ENCODE measurements at places on chromosomes 6 and 20.
A peak's percentile ranks its signal among the peaks of the same experiment; 100 is the strongest.

GRCh38 chr20:53582574-53583351 is 10.9 kb downstream of the ZNF217 start:
- peak; percentile 98 for DNase-seq

DNA sequence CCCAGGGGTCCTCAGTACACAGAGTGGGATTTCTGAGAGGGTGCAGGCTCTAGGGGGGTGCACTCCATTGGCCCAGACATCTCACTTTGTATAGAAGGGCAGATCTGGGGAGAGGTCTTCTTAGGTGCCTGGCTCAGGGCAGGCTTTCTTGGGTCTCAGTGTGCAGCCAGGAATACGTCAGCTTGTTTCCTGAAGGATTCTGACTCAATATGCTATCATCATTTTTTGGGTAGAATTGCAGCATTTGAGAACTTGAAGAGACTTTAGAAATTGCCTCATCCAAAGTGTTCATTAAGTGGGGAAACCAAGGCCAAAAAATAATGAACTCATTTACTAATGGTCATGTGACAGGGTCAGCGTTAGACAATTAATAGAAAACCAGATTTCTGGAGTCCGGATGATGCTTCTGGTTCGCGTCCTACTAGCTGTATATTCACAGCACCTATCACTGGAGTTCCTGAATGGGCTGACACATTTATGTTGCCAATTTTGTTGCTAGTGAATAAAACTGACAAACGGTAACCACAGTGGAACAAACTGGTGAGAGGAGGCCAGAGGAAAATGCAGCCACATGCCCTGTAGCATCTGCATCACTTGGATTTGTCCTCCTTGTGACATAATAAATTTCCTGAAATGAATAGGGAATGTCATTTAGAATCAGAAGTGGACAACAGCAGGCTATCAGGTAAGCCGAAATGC is 238.9 kb downstream of the TBC1D7 start:
- peak; percentile 68 for DNase-seq

- peak; percentile 99 for DNase-seq
These were observed 312.0 kb downstream of the ZFAND3 start for GRCh38 chr6:38131527-38131965.

DNA sequence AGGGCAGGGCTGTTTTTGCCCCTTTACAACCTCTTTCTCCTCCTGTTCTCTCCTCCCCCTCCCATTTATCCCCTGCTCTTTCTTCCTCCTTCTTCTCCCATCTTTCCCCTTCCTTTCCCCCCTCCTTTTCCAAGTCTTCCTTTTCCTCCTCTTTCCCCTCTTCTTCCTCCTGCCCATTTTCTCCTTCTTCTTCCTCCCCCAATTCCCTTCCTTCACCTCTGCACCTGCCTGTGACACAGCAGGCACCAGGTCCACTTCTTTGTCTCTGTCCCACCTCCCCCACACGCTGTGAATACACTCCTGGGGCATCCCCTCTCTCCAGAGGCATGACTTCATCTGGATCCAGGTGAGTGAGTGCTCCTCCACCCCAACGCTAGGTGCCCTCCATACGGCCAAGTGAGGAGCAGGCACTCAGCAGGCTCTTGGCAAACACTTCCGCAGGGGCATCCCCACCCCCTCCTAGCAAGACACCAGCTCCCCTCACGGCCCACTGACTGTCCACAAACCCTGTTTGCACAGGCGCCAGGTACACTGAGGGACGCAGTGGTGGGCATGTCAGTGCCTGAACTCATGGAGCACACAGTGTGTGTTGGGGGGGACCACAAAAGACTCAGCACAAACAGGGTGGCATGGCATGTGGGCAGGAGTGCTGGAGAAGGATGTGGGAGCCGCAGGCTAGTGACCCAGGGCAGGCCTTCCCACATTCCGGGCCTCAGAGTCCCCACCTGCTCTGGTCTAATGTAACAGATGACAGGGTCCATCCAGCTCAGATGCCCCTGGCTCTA is 10.7 kb upstream of the TLDC2 start:
- no peak for DNase-seq

GRCh38 chr6:57097596-57097995 is 7.6 kb downstream of the ZNF451 start:
- DNase-seq: no peak

DNA sequence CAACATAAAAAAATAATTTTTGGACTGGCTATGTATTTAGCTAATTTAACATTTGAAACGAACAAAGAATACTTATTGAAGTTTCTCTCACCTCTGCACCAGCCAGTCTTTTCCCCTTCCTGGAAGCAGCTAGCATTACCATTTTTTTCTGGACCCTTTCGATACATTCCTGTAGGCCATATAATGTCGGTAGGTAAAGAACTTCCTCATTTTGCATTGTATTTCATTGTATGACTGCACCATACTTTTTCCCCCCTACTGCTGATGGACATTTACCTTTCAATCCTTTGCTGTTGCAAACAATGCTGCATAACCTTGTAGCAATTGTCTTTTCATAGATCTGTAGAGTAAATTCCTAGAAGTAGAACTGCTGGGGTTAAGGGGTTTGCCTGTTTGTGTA is 17.6 kb downstream of the CBFA2T2 start:
- no peak for DNase-seq

GRCh38 chr6:111481836-111482187 is 1.2 kb downstream of the REV3L start:
- peak; percentile 31 for DNase-seq

- DNase-seq: peak; percentile 44
These were observed 157.5 kb upstream of the TBX18 start for GRCh38 chr6:84921891-84922290.

- no peak for DNase-seq
These were observed 23.0 kb upstream of the SLC22A7 start for GRCh38 chr6:43274916-43275597.

GRCh38 chr20:62602550-62602949 is 39.8 kb upstream of the SLCO4A1 start:
- no peak for DNase-seq

- DNase-seq: no peak
These were observed 30.8 kb downstream of the CLIC5 start for GRCh38 chr6:45984788-45985425.

GRCh38 chr6:11058406-11058805 is 14.3 kb upstream of the ELOVL2 start:
- peak; percentile 62 for DNase-seq

DNA sequence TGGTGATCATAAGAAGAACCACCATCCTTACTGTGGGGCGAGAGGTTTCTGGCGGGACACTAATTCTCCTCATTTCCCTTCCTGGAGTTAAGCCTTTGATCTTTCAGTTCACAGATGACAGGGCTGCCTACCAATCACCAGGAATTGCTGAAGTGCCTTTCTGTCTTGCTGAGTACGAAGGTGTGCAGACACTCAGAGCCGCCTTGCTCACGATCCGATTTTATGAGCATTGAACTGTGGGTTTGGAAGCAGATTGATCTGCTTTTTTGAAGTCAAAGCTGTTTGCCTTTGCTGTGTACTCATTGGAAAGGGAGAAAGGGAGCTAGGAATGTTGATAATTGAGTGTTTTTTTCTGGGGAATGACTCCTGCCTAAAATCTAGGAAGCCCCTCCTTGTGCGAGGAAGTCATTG is 129.1 kb upstream of the SALL4 start:
- no peak for DNase-seq

DNA sequence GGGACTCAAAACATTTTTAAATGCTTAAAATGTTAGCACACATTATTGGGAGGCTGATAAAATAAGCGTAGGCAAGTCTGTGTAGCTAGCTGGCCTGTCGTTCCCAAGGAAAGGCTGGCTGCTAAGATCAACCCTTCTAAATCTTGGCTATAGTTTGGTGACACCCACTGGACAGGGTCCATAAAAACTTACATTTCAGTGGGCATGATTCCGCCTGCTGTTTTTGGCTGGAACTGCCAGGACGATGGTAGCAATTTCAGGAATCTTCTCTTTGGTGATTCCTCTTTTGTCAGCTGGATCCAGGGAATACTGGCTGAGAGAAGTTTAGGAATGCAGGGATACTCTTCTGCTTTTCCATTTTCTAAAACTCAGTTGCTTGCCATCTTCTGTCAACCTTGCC is 162.2 kb downstream of the NKAIN2 start:
- DNase-seq: no peak

- no peak for DNase-seq
These were observed 99.2 kb downstream of the ZMYND8 start for GRCh38 chr20:47257256-47257655.

DNA sequence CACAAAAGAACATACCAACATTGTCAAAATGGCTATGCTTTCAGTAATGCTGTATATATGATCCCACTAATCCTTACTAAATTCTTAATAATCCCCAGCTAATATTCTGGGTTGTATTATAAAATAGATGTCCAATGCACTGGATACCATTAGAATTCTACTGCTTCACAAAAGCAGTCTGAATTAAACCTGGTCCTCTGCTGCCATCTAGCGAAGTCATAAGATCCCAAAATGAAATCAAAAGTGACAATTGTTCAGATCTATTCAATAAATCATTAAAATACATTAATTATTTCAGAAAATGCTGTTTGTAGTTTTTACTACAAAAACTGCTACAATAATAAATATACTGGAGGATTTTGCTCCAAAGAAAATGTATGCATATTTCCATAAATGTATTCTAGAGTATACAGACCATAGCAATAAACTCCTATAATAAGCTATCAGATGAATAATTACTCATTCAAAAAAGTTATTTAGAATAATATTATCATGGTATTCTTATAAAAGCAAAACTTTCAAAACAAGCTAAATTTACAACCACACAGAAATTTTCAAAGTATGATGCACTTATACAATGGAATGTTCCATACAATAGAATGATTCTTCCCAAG is 92.6 kb downstream of the RNGTT start:
- peak; percentile 72 for DNase-seq

DNA sequence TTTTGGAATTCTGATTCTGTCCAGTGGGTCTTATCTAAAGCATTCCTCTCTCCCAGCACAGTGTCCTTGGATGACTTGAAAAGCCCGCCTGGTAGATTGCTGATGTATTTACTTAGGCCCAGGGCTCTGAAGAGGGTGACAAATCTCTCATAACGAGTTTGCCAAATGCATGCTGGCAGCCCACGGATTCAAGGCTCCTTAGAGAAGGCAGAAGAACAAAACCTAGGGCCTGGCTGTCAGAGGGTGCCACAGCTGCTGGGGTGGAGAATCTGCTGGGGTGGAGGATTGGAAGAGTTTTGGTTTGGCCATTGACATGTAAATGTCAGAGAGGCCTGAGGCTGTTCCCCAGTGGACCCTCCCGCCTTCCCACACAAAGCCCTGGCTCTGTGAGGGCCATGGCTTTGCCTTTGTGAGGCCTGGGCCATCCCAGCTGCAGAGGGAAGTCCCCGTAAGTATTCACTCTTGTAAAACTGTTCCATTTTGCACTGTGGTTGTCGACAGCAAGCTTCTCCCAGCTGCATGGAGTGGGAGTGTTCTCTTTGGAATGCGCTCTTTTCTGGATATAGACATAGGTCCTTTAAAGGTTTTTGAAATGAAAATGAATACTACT is 50.3 kb downstream of the ANKRD6 start:
- DNase-seq: no peak

DNA sequence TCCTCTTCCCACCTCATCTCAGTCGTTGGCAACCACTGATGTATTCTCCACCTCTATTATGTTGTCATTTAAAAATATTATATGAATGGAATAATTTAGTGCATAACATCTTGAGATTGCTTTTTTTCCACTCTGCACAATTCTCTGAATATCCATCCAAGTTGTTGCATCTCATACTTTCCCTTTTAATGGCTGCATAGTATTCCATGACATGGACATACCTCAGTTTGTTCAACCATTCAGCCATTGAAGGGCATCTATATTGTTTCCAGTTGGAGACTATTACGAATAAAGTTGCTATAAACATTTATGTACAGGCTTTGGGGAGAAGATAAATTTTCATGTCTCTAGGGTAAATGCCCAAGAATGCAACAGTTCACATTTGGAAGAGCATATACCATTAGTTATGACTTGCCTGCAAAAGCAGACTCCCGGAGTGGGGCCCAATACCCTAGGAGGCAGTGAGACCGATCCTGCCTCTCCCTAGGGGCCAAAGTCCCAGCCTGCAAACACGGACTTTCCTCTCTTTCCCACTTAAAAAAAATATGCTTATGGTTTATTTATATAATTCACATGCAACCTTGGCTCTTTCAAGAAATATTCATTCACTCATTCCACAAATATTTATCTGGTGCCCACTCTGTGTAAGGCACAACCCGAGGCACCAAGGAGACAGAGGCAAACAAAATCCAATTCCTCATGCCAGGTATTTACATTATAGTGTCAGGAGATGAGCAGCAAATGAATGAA is 227.0 kb upstream of the PMEPA1 start:
- DNase-seq: no peak

GRCh38 chr6:52208612-52209011 is 22.4 kb downstream of the IL17A start:
- no peak for DNase-seq

DNA sequence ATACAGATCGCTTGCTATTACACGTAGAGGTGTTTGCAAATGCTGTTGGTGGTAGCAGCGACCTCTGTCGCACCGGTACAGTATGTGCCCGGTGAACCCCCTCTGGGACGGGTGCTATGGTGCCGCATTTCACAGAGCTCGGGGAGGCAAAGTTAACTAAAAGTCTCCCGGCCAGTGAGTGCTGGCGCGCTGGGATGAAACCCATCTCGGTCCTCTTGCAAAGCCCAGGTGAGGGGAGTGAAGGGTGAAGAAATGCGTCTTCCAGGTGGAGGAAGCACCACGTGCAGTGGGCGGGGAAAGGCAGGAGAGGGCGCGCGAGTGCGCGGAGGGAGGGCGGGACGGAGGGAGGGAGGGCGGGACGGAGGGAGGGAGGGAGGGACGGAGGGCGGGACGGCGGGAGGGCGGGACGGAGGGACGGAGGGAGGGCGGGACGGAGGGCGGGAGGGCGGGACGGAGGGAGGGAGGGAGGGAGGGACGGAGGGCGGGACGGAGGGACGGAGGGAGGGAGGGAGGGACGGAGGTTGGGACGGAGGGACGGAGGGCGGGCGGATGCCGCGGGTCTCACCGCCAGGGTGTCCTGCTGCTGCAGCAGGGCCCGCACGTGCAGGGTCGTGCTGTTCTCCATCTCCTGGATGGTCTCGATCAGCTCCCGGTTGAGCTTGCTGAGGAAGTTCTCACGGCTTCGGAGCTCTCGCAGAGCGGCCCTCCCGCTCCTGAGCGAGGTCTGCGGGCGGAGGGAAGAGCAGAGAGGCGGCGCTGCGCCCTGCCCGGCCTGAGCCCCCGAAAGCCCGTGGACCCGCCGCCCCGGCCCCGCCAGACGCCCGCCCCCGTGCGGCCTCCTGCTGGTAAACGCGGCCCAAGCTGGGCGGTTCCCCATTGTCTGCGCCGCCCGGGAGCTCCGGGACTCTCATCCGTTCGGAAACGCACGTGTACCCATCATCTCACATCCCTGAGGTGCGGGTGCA is 11.7 kb downstream of the C20orf96 start:
- no peak for DNase-seq

- DNase-seq: peak; percentile 59
These were observed 48.7 kb upstream of the RSPO3 start for GRCh38 chr6:127069659-127070279.

DNA sequence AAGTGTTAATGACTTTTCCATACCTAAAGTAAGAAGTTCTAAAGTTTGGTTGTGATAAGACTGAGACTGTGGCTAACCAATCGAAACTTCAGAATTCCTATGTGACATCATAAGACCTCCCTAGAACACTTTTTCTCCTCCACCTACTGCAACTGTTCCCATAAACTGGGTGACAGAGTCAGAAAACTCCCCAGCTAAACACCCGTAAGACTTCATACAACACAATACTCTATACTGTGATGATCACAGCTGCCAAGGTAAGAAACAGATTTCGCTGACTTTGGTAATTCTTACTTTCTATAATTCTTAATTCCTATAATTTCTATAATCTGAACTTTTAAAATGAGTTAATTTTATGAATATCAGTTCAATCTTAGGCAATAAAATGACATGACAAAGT is at the start of gene PLN:
Gene PLN (plus strand): TSS at position 161 of the 400 bp plus-strand sequence. CDS start 10,626 bp downstream, outside the sequence.
- no peak for DNase-seq
